ENCODE measurements at places on chromosomes 1 and 21.
A peak's percentile ranks its signal among the peaks of the same experiment; 100 is the strongest.

DNA sequence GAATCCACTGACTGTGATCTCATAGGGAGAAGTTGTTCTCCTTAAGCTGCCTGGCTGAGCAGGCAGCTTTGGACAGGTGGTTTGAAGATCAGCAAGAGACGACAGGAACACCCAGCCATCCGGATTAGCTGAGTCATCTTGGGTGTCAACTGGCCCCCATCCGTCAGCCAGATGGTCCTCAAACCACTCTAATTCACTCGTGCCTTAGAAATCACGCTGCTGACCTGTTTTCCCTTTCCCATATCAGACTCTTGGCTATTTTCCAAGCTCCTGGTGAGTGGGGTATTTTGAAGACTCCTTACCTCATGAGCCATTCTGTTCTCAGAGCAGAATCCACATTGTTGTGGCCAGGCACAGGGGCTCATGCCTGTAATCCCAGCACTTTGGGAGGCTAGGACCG is 149.1 kb upstream of the L1TD1 start:
- no peak for DNase-seq

DNA sequence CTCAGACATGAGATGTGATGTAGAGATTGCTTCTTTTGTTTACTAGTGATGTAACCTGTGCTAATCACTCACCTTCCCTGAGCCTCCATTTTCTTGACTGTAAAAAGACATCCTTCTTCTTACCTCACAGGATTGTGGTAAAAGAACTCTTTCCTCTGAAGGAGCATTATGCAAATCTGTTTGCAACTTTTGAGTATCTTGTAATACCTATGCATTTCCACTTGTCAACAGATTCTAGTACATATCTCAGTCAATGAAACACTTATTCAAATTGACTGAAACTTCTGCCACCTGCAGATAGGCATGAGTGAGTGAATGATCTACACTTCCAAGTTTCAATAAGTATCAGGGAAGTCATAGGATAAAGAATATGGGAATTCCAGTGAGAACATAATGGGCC is 174.7 kb downstream of the HHIPL2 start:
- DNase-seq, result no peak

DNA sequence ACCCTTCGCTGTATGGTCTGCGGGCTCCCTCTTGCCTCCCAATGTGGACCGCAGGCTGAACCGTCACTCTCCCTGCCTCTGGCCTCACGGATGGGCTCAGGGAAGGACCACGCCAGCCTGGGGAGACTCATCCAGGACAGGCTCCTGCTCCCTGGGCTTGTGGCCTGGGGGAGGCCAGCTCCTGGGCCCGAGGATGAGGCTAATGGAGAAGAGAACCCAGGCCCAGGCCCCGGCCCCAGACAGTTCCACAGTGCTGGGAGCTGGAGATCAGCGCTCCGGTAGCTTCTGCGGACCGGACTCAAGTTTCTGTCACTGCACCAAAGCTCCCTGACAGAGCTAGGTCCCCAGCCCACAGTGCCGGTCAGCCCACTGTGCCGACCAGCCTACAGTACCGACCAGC is 13.4 kb upstream of the PLEKHG5 start:
- DNase-seq, result no peak

- DNase-seq, result no peak
These were observed 31.6 kb upstream of the PAX7 start for GRCh38 chr1:18599086-18599485.

GRCh38 chr1:3272321-3273045 is 182.0 kb upstream of the ARHGEF16 start:
- no peak for DNase-seq

GRCh38 chr1:19436716-19437476 is 48.4 kb downstream of the CAPZB start:
- DNase-seq, result peak; percentile 86

DNA sequence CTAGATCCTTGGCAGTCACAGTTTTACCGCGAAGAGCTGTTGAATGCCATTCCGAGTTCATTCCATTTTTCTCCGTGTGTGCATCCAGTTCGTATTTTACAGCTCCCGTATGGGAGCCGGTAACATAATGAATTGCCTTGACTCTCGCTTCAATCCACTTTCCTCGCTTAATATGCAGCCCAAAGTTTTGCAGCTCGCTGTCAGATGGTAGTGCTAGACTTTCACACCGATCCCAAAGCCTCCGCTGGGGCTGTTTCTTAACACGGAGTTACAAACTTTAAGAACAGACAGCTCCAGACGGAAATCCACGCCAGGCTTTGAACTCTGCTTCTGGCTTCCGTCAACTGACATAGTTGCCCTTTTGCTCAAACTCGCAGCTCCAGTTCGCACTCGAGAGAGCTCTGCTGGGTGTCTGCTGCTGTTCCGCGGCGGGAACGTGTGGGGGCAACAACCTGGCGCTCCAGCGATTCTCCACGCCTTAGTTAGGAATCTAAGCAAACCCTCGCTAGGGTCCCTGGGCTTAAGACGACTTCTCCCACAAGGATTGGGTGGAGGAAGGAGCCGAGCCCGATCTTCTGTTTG is 3.5 kb upstream of the ARID1A start:
- DNase-seq, result peak; percentile 99

DNA sequence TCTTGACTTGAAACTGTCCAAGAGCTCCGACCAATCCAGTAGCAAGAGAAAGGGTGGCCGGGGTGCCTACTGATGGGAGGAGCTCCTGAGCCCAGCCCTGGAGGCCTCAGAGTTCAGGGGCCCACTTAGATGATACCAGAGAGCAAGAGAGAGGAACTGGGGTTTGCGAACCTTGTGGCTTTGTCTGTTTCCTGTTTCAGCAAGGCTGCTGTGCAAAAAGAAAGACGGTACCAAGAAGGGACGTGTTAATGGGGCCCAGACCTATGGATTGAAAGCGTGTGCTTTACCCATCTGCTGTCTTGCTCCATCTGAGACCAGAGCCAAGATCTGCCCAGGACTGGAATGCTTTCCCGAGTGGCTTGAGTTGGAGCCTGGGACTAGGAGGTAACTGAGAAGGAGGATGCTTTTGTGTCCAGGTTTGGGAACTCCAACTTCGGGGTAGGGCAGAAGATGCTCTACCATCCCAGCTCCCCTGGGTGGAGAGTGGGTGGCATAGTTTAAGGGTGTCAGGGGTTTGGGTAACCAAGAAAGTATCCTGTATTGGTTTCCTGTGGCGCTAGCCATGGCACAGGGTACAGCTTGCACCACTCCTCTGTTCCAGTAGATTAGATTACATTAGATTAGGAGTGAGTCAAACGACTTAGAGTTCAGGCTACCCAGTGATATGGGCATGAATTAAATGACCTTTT is at the start of gene TRAF3IP3:
TRAF3IP3 (plus strand) TSS at position 128 of the 689 bp plus-strand sequence. CDS start 3,987 bp downstream, outside the sequence.
- DNase-seq, result peak; percentile 59

GRCh38 chr1:154440036-154440804 is 35.1 kb downstream of the IL6R start:
- no peak for DNase-seq

GRCh38 chr1:213464786-213465460 is 413.9 kb downstream of the RPS6KC1 start:
- no peak for DNase-seq

GRCh38 chr1:232290570-232290969 is 339.4 kb downstream of the SIPA1L2 start:
- DNase-seq, result no peak

Data from OCI-M1 (cell line).